Mammary epithelial cell (primary cell): ENCODE measurements at places on chromosomes 12 and 14. TPM values are rescaled to one million over a fixed set of nuclear protein-coding genes. Genes with fewer than 3 reads are reported as not detected.

- peak; percentile 78 for DNase-seq
These were observed 57.4 kb downstream of the APOBEC1 start for GRCh38 chr12:7608184-7608911.

GRCh38 chr14:96567289-96567899, 65.2 kb downstream of the PAPOLA start:
- no peak for DNase-seq

TAS2R20 gene
- 1.4 and 1.7 TPM in 2 replicates for total RNA-seq

ADAMTS20 gene
- not detected for total RNA-seq

GRCh38 chr14:20460458-20461224, 593 bp downstream of the PIP4P1 start:
- peak; percentile 24 for DNase-seq

MGST1 gene
- 147 TPM for total RNA-seq

- no peak for DNase-seq
These were observed 26.4 kb downstream of the DEGS2 start for GRCh38 chr14:100132903-100133510.

AKAP5 gene
- total RNA-seq: 0.67 TPM

- no peak for DNase-seq
These were observed 1.2 kb downstream of the P2RX7 start for GRCh38 chr12:121133838-121134237.

ERBB3 gene
- total RNA-seq: 2.7 and 3.6 TPM in 2 replicates

ST8SIA1 gene
- 0.50 TPM for total RNA-seq

DNA sequence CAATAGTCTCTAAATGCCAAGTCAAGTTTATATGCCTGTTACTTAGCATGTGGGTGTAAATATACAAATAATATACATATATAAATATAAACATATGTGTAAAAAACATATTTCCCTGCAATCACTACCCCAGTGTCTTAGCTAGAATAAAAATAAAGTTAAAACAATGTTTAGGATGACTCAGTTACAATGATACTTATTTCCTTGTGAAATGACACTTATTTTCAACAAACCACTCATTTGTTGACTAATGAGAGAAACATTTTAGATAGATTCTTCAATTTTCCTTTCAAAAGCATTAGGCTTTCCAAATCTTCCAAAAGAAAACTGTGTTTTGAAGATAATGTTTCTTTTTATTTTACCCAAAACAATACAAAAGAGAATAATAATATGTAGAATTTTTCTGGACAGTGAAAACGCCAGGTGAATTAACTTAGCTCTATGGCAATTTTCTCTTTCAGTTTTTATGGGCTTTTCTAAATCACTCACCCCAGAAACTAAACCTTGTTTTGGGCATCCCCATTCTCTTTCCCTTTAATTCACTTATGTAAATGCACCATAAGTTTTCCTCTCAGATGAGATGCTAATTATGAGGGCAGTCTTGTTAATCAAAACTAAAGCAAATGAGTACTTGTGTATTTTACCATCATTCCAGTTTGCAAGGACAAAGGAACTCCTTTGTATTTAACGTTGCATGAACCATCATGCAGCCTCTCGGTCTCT, 465.9 kb downstream of the BCAT1 start:
- no peak for DNase-seq

DNA sequence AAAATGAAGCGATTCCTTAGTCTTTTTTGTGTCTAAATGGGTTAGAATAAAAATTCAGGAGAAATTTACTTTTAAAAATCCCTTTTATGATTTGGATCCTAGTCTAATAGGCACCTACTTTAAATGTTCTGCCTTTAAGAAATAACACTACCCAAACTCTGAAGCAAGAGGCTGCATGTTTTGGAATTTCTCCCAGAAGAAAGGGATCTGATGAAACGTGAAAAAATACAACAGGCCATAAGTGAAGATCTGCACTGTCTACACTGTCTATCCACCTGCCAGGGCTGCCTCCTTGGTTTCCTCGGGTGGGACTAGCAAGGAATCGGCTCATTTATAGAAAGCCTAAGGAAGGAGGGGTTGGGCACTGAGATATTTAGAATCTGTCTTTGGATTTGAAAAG, 22.1 kb downstream of the ACVR1B start:
- no peak for DNase-seq

DNA sequence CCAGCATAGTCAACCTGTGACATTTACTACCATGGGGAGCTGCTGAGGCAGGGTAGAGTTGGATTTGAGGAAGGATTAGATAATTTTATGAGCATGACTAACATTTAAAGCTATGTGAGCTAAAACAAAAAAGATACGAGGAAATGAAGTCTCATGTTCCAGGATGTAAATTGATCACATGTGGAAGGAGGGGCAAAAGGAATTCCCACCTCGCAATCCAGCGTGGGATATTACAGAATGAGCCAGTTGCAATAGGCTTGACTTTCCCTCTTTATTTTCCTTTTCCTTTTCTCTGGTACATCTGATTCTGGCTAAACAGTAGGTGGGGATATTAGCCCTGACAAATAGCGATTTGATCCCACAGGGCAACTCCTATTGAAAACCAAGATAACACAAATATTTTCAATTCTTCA, 214.9 kb upstream of the HMGA2 start:
- peak; percentile 64 for DNase-seq

- DNase-seq: no peak
These were observed 420.7 kb downstream of the DAD1 start for GRCh38 chr14:22168092-22168955.

DNA sequence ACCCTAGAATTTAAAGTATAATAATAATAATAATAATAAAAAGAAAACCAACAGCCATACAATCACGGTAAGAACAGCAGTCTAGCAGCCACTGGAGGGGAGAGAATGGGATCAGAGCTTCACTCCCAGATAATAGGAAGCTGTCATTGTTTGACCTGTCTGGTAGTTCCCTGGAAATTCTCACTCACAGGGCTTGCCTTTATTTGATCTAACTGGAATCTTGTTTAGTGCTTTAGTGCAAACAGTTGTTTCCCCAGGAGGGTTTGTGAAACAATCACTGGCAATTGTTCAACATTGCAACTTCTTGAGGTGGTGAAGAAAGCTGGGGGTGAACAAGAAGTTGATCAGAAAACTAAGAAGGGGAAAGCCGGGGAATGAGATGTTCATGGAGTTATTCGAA, 68.7 kb upstream of the PTCSC3 start:
- no peak for DNase-seq

SMIM41 gene
- not detected in 2 replicates for total RNA-seq

GALNT16 gene
- total RNA-seq: 0.67 TPM

DNA sequence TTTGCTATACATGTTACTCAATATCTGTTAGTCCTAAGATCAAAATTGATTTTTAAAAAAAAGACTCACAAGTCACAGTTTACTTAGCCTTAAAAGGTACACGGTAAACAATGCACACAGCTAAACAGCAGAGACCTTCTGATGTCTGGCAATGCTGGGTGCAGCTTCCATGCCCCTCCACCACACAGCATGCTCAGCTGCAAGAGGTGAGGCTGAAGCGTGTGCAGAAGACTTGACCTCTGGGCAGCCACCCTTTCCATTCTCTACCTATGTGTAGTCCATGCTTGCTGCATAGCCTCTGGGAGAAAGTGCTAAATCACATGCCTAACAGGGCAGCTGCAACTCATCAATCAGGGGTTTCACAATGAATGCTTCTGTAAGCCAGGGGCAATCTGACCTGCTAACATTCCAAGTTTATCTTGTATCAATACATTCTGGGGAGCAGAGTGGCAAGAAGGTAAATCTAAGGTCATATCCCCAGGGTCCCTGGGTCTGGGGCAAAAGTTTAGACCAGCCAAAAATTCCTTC, 44.5 kb upstream of the AMN1 start:
- no peak for DNase-seq

DNA sequence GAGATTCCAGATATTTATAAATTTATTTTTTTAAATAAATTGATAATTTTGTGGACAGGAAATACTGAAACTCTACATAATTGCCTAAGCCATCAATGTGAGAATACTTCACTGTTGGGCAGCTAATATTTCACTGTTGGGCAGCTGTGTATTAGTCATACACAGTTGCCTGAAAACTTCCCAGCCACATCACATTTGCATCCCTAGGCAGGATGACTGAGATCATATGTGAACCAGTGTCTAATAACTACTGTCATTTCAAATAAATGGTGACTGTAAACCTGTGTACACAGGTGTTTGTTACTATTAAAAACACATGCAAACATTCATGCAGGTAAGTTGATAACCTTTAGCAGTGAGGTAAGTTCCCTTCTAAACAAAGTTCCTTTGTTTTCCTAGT, 43.9 kb downstream of the TMTC3 start:
- DNase-seq: peak; percentile 86

- DNase-seq: peak; percentile 42
These were observed 582 bp downstream of the SGPP1 start for GRCh38 chr14:63727231-63727735.

DNA sequence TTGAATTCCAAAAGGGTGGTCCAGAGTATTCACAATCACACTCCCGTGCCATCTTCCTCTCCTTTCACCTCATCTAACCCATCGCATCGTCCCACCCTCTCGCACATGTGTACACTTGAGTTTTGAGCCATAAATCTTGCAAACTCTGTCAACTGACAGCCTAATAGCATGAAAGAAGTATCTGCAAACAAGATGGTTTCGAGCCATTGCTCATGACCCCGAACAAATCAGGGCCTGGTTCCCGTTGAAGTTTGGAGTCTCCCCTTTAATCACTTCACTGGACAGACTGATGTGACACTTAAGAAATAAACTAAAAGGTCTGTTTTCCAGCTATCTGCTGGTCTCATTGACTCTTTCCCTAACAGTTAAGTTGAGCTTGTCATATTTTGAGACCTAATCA, 223.6 kb upstream of the SOX5 start:
- no peak for DNase-seq

GRCh38 chr12:106188256-106188655, 49.5 kb upstream of the NUAK1 start:
- DNase-seq: no peak

GCN1 gene
- 92.5 TPM for total RNA-seq

- DNase-seq: peak; percentile 32
These were observed 115.9 kb upstream of the TMPO start for GRCh38 chr12:98399532-98399931.

ANKRD33 gene
- not detected in 2 replicates for total RNA-seq

DNA sequence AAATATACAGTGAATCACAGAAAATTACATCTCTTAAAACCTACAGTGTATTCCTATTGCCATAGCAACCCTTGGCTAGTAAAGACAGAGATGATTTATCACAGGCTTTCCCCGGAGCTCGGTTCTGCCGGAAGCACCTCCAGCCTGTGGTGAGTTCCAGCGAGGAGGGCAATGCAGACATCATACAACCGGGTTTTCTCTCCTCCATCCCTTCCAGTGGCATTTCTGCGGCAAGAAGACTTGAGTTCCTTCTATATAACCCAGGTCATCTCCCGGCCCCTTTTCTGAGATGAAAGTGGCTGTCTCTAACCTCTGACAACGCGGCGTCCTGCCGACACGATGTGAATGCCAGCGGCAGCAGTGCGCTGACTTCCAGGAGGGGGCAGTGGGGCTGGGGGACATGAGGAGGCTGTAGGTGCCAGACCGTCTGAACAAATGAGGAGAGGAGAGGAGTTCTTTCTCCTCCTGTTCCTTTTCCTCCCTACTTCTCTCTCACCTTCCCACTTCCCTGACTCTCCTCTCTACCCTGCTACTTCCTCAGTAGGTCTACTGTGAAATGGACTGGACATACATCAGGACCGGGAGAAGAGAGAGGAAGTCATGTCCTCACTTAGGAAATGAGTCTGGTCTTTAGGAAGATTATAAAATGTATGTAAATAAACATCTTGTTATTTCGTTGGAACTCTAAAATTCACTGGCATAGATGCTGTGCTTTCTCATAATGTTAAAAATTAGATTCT, 68.6 kb upstream of the MAX start:
- DNase-seq: peak; percentile 76

- no peak for DNase-seq
These were observed 92.5 kb upstream of the NAP1L1 start for GRCh38 chr12:76176940-76177339.

PPP1R36 gene
- 1.7 TPM for total RNA-seq

DNA sequence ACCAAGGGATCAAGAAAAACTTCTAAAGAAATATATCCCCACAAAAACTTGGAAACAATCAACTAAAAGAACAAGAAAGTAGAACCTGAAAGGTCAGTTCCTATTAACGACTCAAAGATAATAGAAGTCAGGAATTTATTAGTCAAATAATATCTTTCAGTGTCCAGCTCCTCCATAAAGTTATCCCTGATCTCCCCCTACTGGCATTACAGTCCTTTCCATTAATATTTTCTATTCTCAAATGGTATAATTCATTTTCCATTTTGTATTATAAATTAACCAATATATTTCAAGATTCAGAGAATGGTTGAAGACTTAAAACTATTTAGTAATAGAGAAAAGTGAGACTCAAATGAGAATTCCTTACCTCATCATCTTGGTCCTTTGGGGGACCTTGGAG, 11.6 kb upstream of the SUPT16H start:
- no peak for DNase-seq

DNA sequence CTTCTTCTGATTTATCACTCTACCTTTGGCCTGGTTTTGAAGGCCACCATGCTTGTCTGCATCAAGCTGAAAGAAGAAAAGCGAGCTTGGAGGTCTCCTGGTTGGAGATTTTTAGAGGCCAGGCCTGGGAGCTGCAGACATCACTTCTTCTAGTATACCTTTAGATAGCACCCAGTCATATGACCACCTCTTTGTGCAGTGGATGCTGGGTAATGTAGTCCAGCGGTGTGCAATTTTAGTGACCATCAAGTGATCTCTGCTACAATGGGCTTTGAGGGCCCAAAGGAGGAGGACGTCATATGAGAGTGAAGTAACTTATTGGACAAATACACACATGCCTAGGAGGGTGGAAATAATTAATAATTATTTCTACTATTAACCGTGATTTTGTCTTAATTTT, 15.2 kb upstream of the WNT5B start:
- DNase-seq: no peak

SLC4A8 gene
- 0.07 and 0.29 TPM in 2 replicates for total RNA-seq

ADAM21 gene
- 1.2 TPM for total RNA-seq

DNA sequence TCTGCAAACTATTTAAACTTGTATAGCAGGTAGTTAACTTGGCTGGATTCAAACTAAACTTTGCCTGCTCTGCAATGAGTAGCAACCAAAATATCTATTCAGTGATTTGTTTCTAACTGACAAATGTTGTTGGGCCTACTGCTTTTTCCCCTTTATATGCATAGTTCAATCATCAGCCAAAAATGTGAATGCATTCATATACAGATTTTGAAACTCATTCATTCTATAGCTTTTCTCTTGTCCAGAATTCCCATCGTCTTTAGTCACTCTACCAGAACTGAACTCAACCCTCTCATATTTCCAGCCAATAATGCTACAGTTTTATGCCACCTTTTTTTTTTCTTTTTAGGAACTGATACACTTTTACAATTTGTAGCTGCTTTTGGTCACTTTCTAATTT, 599.8 kb downstream of the RPL10L start:
- DNase-seq: no peak

KIF5A gene
- total RNA-seq: 1.3 TPM

DNA sequence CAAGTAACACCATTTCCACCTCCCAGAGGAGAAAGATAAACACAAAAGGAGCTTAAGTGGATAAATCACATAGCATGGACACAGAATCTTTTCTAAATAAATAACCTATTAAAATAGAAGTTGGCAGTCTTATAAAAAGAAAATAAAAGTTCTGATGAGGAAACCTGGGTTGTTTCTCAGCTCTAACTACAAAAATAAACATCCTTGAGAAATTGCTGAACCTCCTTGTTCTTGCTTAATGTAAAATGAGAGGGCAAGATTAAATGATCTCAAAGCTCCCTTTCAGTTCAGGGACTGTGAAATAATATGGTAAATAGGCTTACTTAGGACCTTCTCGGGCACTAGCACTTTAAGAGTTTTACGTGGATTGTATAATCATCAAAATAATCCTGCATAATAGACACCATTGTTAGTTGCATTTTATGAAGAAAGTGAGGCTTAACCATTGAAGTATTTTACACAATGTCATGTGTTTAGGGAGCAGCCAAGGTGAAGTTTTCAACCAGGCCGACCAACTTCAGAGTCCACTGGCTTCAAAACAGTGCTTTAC, 214.0 kb upstream of the NOVA1 start:
- no peak for DNase-seq
